ENCODE measurements at places on chromosomes 12 and 14. TPM values are rescaled to one million over a fixed set of nuclear protein-coding genes. Genes with fewer than 3 reads are reported as not detected.

The NAA30 gene
- 14.6 TPM for total RNA-seq

The TOGARAM1 gene
- total RNA-seq, result 22.1 TPM

The SCNN1A gene
- total RNA-seq, result 0.26 TPM

The TRPV4 gene
- total RNA-seq, result 0.51 TPM

The SLC2A14 gene
- total RNA-seq, result 0.17 TPM

The KCNJ8 gene
- total RNA-seq, result 7.4 TPM

The POLR3B gene
- total RNA-seq, result 9.9 TPM

The ALDH2 gene
- 53.7 TPM for total RNA-seq

The DCN gene
- total RNA-seq, result 586 TPM

The COL2A1 gene
- total RNA-seq, result not detected

The STRN3 gene
- total RNA-seq, result 88.2 TPM

The SRRM4 gene
- not detected for total RNA-seq

The SEL1L gene
- 151 TPM for total RNA-seq

The IFT81 gene
- total RNA-seq, result 33.1 TPM

The B4GALNT1 gene
- total RNA-seq, result 0.51 TPM

The STAB2 gene
- total RNA-seq, result not detected

The DGLUCY gene
- 41.9 TPM for total RNA-seq

The INSM2 gene
- total RNA-seq, result not detected

The KLRC4 gene
- not detected for total RNA-seq

The RDH12 gene
- not detected for total RNA-seq

The B3GNT4 gene
- total RNA-seq, result 0.33 TPM

The EID3 gene
- total RNA-seq, result 18.0 TPM

The TCL1B gene
- not detected for total RNA-seq

The ALDH1L2 gene
- total RNA-seq, result 35.7 TPM

The HOXC9 gene
- total RNA-seq, result 0.26 TPM

The RASAL1 gene
- total RNA-seq, result not detected

All from fibroblast of lung (primary cell).